ENCODE measurements at places on chromosomes 13 and 19.
A peak's percentile ranks its signal among the peaks of the same experiment; 100 is the strongest.

- no peak for DNase-seq
Observed at GRCh38 chr13:23851106-23851505, 38.1 kb downstream of the MIPEP start.

- no peak for DNase-seq
Observed at GRCh38 chr19:49497047-49497788, 984 bp downstream of the RPS11 start.

DNA sequence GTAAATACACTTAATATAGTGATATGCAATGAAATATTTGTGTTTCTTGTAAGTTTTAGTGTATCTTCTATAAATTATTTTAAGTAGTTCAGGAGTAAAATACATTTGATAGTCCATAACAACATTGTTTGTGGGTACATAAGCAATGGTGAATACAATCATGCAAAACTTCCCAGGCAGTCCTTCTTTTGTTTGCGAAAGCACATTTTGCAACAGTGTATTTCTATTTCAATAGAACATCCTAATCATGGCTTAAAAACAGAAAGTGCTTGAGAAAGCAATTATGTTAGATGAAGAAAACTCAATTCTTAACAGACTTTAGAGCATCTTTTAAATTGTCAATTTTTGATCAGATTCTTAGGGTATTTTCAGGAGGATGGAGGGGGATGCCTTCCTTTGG lies 155.6 kb downstream of the POSTN start:
- no peak for DNase-seq

GRCh38 chr19:33905937-33906577 lies 109.4 kb downstream of the KCTD15 start:
- no peak for DNase-seq

- DNase-seq, result peak; percentile 93
Observed at GRCh38 chr19:15222738-15223648, 9.3 kb downstream of the EPHX3 start.

DNA sequence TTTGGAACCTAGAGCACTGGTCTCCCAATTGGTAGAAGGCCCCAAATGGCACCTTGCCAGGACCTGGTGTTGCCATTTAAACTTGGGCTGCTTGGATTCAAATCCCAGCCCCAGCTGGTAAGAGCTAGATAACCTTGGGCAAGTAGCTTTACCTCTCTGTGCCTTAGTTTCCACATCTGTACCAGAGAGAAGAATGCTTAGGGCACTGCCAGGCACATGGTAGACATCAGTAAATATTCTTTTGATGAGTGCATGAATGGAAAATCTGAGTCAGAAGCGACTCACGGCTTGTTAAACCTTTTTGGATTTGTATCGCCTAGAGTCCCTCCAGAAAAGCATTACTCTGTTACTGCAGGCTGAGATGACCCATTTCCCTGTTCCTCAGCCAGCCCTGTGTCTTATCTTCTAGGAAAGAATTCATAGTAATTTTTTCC lies 90.9 kb downstream of the SIPA1L3 start:
- DNase-seq, result no peak

GRCh38 chr19:9645472-9645871 lies 24.4 kb upstream of the ZNF561 start:
- DNase-seq, result no peak

GRCh38 chr13:102555914-102556553 lies 40.8 kb upstream of the TPP2 start:
- peak; percentile 58 for DNase-seq

DNA sequence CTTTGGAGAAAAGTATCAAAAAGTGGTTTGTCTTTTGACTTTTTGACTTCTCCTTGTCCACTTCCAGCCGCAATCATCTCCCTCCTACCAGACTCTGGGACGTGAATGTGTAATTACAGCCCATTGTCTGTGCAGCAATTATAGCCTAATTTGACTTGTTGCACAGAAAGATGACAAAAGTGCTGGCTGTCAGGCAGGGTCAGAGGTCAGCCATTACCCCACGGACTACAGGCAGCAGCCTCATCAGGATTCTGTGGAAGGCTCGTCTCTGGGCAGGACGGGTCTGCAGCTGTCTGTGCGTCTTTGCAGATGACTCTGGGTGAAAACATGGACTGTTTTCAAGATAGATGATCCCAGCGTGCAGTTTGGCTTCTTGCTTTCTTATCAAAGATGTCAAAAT lies 102.2 kb upstream of the EDNRB start:
- no peak for DNase-seq

DNA sequence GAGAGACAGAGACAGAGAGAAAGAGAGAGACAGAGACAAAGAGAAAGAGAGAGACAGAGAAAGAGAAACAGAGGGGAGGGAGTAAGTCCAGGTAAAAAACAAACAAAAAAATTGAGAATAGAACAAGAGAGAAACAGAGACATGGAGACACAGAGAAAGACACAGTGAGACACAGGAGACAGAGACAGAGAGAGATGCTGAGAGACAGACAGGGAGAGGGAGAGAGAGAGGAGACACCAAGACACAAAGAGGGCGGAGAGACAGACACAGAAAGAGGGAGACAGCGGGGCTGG lies 5.8 kb upstream of the PROZ start:
- DNase-seq, result no peak

DNA sequence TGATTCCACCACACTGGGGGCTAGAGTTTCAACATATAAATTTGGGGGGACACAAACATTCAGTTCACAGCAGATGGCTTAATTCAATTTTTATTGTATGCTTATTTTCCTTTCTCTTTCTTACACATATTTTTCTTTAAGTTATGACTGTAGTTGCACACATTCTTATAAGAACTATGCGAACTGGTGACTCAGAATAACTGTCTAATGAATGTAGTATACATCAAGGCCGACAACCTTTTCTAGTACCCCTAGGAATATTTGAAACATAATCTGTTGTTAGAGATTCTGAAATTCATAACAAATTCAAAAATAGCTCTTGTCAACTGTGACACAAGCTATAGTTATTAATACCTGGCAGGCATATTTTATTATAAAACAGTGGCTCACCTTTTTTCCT lies 695.6 kb downstream of the PCDH9 start:
- DNase-seq, result no peak

DNA sequence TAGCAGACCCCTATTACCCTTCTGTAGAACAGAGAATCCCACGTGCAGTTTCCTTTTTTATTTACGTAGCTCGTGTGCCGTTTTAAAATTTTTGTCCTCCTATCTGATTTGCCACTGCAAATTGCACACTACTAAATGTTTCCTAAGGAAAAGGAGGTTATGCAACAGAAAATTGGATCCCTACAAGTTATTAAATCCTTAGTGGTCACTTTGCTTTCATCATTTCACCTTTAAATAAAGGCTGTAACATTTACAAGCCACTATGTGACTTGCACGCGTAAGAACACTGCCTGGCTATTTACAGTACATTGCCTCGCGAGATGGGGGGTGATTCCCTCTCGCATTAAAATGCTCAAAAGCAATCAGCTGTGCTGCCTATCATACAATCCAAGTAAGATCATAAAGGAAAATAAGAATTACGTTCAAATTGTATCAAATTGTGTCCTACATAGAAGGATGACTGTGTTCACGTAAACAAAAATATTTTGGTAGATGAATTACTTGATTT lies 525.6 kb downstream of the SUCLA2 start:
- no peak for DNase-seq

DNA sequence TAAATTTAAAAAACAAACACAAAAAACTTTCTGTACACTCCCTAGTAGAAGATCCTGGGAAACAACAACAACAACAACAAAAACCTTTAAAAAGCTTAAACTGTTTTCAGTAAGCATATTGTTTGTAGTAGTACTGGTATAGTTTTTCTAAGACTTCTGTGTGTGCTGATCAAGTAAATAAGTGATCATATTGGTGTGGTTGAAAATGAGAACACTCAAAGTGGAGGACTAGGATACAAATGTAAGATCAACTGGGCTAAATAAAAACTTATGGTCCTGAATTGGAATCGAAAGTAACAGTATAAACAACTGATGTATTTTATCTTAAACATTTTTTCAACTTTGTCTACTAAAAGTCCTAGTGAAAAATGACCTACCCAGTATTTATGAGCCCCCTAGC lies 135.5 kb downstream of the FOXO1 start:
- DNase-seq, result no peak

Measured in putamen (tissue), 1 donor.